ENCODE measurements at places on chromosomes 4 and X. TPM values are rescaled to one million over a fixed set of nuclear protein-coding genes. Genes with fewer than 3 reads are reported as not detected.

The HELT gene
- total RNA-seq = not detected

The SRPX2 gene
- total RNA-seq = 18.9 TPM

The EDA gene
- total RNA-seq = 1.5 TPM

The MGARP gene
- total RNA-seq = 0.28 TPM

The ADGRG4 gene
- total RNA-seq = not detected

The ADGRG2 gene
- total RNA-seq = 0.16 TPM

GRCh38 chr4:185591679-185592141, 56.4 kb upstream of the PDLIM3 start:
- ATAC-seq = no peak

GRCh38 chrX:5474282-5474681, 754.4 kb downstream of the NLGN4X start:
- ATAC-seq = no peak

GRCh38 chrX:21745756-21746155, 12.2 kb downstream of the SMPX start:
- ATAC-seq = no peak

DNA sequence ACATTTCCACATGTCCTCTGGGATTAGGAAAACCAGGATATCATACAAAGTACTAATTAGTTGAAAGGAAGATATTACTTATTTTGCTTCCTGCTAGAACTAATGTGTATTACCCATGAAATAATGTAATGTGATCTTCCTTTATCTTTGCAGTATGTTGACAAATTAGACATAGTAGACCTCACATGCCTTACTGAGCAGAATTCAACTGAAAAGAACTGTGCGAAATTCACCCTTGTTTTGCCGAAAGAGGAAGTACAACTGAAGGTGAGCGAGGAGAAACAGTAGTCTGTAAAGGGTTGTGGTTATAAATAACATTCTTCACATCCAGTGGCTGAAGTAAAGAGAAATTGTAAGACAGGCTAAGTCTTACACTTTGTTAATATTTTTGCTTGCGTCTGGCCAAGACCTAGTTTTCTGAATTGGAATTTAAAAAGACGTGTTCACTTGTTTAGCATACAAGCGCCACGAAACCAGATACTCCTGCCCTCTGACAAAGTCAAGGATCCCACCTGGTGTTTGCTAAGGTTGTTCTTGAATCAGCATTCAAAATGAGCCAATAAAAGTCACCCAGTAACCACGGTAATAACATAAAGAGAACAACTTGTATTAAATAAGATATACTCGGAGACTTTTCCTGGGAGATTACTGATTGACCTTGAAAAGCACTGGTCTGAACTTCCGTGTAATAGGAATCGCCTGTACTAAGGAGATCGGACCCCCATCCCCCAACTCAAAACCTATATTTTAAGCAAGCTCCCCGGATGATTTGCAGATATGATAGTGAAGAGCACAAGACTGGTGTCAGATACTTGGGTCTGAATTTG, 16.9 kb downstream of the STAP1 start:
- peak; percentile 44 for ATAC-seq

- no peak for ATAC-seq
Observed at GRCh38 chr4:1566838-1567518, 117.1 kb downstream of the FAM53A start.

- no peak for ATAC-seq
Observed at GRCh38 chr4:167088115-167088514, 146.2 kb downstream of the SPOCK3 start.

DNA sequence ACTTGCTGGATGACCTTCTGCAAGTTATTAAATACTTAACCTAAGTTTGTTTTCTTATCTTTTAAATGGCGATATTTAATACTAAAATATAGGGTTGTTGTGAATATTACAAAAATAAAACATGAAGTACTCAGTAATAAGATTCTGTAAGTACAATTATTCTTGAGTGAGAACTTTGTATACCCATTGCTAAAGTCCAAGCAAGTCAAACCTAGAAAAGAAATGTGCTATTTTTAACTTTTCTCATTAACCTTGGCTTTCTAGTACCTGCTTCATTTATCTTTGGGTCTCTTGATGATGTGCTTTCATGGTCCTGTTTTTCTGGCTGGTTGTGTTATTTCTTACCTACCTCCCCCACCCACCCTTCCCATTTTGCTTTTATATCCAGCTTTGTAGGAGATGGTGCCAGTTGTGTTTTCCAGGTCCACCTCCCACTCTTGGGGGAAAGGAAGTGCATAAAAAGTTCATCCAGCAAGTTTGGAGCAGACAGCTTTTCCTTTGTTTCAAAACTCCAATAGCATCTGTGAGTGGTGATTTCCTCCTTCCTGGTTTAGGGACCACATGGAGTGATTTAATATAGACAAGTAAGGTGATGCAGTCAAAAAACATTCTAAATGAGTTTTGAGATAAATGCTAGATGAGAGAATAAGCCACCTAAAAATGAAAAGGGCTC, 7.5 kb upstream of the CXCL8 start:
- ATAC-seq = no peak

Data from esophagus mucosa (tissue), 1 donor.